ENCODE measurements at places on chromosomes 13 and 19. TPM values are rescaled to one million over a fixed set of nuclear protein-coding genes. Genes with fewer than 3 reads are reported as not detected.

- no peak overlapping the region for H3K27ac ChIP-seq
- no peaks in the 10 kb centered on the region for H3K27me3 ChIP-seq
- DNase-seq, result no peak
- no peak overlapping the region for H3K4me3 ChIP-seq
These were observed 3.7 kb downstream of the GDF15 start for GRCh38 chr19:18389726-18390064.

Gene FAM124A
- total RNA-seq, result 2.7 TPM

Gene SH2D3A
- total RNA-seq, result 7.4 TPM

DNA sequence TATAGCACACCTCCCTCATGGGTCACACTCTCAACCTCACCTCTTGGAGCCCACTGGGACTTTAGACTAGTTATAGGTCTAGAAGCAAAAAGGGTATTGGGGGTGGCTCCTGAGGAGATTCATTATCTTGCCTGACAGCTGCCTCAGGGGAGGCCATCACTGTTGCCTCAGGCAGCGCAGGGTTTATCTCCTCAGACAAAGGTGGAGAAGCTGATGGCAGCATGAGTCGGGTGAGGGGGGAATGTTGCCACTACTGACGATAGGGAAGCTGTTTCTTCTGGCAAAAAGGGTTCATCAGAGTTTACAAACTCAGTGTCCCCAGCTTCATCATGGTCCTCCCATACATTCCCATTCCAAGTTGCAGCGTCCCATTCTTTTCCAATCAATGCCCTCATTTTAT is 562.4 kb downstream of the IRS2 start:
- no peak overlapping the region for H3K4me3 ChIP-seq
- no peaks in the 10 kb centered on the region for H3K36me3 ChIP-seq
- H3K27ac ChIP-seq, result no peak overlapping the region
- no peaks in the 10 kb centered on the region for H3K4me1 ChIP-seq

Gene SMG9
- 65.0 TPM for total RNA-seq

- H3K36me3 ChIP-seq, result no peaks in the 10 kb centered on the region
- peak; percentile 87 for DNase-seq
- no peaks in the 10 kb centered on the region for H3K27me3 ChIP-seq
- H3K4me1 ChIP-seq, result peaks cover 6% of the 10 kb centered on the region
- H3K27ac ChIP-seq, result no peak within 1 kb of the TSS
These were observed at the start of gene PGLYRP2 for GRCh38 chr19:15479391-15480345. PGLYRP2 (minus strand) TSS chr19:15479501; CDS start chr19:15479371, 130 bp downstream.

GRCh38 chr19:41924151-41925145 is 3.8 kb downstream of the ERFL start:
- no peak overlapping the region for H3K4me3 ChIP-seq
- H3K27me3 ChIP-seq, result peaks cover 4% of the 10 kb centered on the region
- H3K36me3 ChIP-seq, result no peaks in the 10 kb centered on the region
- H3K4me1 ChIP-seq, result peaks cover 12% of the 10 kb centered on the region
- no peak for DNase-seq
- no peak overlapping the region for H3K27ac ChIP-seq

- no peak overlapping the region for H3K4me3 ChIP-seq
- no peaks in the 10 kb centered on the region for H3K27me3 ChIP-seq
- H3K4me1 ChIP-seq, result no peaks in the 10 kb centered on the region
- H3K36me3 ChIP-seq, result no peaks in the 10 kb centered on the region
These were observed 213.1 kb downstream of the OXGR1 start for GRCh38 chr13:96781141-96781540.

GRCh38 chr13:30121666-30122065 is 185.7 kb downstream of the KATNAL1 start:
- peaks cover 12% of the 10 kb centered on the region for H3K4me1 ChIP-seq
- no peaks in the 10 kb centered on the region for H3K27me3 ChIP-seq
- no peak overlapping the region for H3K27ac ChIP-seq
- no peak for DNase-seq

- no peak overlapping the region for H3K4me3 ChIP-seq
- no peaks in the 10 kb centered on the region for H3K4me1 ChIP-seq
- no peak overlapping the region for H3K27ac ChIP-seq
These were observed 2.7 kb upstream of the RUBCNL start for GRCh38 chr13:46389457-46390451.

Gene ZNF534
- 3.7 TPM for total RNA-seq

- no peaks in the 10 kb centered on the region for H3K27me3 ChIP-seq
- H3K4me3 ChIP-seq, result no peak overlapping the region
- no peaks in the 10 kb centered on the region for H3K4me1 ChIP-seq
- H3K36me3 ChIP-seq, result no peaks in the 10 kb centered on the region
- DNase-seq, result no peak
- H3K27ac ChIP-seq, result no peak overlapping the region
These were observed 43.8 kb downstream of the DCT start for GRCh38 chr13:94435604-94436226.

Gene PRTN3
- total RNA-seq, result 1.0 TPM

DNA sequence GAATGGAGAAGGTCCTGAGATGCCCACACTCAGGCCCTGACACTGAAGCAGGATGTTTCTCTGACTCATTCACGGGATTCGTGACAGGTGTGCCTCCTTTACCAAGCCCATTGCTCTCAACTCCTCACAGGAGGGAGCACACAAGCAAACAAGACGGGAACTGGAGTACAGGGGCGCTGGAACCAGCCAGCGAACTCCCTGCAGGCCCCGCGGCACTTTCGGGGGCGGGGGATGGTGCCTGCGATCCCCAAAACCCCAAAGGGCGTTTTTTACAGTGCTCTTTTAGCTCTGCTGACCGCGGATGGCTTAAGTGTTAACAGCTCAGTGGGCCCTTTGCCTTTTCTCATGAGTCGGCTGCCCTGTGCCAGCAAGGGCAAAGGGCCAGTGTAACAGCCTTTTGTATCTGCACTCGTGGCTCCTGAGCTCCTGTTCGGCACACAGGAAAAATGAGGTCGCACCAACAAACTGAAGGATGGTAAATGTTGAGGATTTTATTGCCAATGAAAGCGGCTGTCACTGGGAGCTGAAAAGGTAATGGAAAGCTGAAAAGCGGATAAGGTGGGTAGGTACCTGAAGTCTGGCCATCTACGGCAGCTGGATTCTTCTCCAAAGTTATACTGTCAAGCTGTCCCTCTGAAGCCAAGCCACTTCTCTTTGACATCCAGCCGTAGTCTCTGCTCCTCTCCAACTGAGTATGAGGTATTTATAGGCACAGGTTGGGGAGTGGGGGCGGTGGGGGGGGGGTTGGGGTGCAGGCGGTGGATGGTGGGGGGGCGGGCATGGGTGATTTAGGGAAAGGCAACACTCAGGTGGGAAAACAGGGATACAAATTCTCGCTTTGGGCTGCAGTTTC is 65.0 kb upstream of the TRPC4 start:
- no peaks in the 10 kb centered on the region for H3K4me1 ChIP-seq
- H3K27me3 ChIP-seq, result no peaks in the 10 kb centered on the region
- DNase-seq, result no peak
- no peak overlapping the region for H3K4me3 ChIP-seq
- H3K27ac ChIP-seq, result no peak overlapping the region

Gene LILRB1
- 0.93 TPM for total RNA-seq

Gene CLDND2
- 26.4 TPM for total RNA-seq

DNA sequence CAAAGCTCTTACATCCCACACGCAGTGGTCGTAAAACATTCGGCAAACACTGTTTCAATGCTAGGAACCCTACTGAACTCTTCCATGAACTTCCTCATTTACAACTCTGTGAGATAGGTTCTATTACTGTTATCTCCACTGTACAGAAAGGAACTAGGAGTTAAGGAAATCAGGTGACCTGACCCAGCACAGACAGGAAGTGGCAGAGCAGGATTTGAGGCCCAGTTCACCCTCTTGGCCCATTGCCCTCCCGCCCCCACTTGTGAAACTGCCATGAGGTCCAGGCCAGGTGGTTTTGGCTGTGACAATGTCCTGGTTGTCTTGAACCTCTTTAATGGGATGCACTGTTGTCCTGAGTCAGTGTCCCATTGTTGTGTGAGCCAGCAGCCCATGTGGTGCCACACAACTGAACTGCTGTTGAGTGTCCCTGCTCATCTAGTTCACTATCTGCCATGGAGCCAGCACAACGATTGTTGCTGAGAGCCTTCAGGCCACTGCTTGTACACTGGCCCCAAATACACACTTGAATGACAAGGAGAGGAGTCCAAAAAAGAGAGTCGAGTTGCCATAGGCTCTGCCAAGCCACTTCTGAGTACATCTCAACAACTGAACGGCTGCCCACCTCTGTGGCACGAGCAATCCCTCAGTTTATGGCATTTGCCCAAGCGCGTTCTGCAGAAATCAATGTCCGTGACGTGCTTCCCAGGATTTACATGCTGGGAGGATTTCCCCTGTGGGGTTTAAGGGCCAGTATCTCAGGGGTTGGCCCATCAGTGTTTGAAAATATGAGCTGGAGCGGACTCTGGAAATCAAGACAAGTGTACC is 484.6 kb downstream of the TSHZ3 start:
- H3K4me3 ChIP-seq, result no peak overlapping the region
- no peaks in the 10 kb centered on the region for H3K36me3 ChIP-seq
- DNase-seq, result no peak
- no peaks in the 10 kb centered on the region for H3K4me1 ChIP-seq
- H3K27ac ChIP-seq, result no peak overlapping the region

DNA sequence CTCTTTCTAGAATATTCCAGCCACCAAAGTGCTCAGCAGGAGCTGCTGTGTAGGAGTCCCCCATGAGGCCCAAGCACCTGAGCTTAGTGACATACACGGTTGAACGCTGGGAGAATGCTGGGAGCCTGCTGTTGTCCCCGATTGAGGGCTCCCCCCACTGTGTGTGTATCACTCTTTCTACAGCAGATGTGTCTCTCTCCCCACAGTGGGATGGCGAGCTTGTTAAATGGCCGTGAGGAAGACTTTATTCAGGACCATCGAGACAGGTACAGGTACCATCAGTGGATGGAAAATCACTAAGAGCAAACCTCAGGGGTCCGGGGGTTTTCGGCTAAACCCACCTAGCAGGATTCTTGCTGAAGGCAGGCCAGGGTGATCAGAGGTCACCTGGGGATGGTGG is 22.7 kb downstream of the EPN1 start:
- H3K4me1 ChIP-seq, result peaks cover 14% of the 10 kb centered on the region
- H3K27ac ChIP-seq, result no peak overlapping the region
- H3K36me3 ChIP-seq, result no peaks in the 10 kb centered on the region
- no peak overlapping the region for H3K4me3 ChIP-seq
